ENCODE measurements at places on chromosomes 3 and 15.
A peak's percentile ranks its signal among the peaks of the same experiment; 100 is the strongest.

- no peak for DNase-seq
These were observed 2.2 kb upstream of the MEIS2 start for GRCh38 chr15:37102305-37103162.

GRCh38 chr15:98177966-98178592 is 217.6 kb downstream of the ARRDC4 start:
- peak; percentile 59 for DNase-seq

- no peak for DNase-seq
These were observed 6.8 kb upstream of the TRIM69 start for GRCh38 chr15:44729408-44730127.

DNA sequence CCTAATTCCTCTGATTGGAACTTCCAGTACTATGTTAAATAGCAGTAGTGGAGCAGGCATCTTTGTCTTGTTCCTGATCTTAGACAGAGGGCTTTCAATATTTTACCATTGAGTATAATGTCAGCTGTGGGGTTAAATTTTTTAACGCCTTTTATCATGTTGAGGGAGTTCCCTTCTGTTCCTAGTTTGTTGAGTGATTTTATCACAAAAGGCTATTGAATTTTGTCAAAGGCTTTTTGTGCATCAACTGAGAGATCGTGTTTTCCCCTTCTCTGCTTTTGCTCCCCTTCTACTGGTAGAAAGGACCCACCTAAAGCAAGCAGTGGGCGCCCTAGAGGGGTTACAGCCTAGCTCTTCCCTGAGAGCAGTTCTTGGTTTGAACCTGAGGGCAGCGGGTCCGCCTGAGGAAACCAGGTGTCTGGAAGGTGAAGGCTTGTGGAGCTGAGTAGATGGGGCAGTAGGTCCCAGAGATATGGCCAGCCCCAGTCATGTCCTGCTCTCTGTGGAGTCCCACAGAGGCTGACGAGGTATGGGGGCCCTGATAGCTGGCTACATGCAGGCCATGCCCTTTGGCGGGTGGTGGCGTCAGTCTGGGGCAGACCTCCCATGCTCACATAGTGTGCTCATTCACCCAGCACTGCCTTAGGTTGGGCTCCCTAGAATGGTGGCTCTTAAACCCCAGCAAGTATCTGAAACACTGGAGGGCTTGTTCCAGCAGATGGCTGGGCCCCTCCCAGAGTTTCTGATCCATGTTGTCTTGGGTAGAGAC is 11.3 kb downstream of the HDAC11 start:
- DNase-seq = no peak

DNA sequence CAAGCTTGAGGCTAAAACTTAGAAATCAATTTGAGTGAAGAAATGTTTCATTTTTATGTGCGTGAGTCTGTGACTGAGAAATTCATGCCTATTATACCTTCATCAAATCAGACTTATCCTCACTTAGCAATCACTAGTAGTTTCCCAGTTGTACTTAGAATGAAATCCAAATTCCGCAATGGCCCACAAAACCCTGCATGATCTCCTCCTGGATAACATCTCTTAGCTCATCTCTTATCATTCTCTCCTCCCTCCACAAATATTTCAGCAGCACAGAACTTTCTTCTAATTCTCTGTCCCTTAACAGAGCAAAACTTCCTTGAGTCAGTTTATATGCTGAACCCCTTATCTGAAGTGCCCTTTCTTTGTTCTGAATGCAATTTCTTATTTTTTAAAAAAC is 198.8 kb upstream of the TGFBR2 start:
- no peak for DNase-seq

- no peak for DNase-seq
These were observed 25.0 kb downstream of the ADAM10 start for GRCh38 chr15:58724466-58724865.

DNA sequence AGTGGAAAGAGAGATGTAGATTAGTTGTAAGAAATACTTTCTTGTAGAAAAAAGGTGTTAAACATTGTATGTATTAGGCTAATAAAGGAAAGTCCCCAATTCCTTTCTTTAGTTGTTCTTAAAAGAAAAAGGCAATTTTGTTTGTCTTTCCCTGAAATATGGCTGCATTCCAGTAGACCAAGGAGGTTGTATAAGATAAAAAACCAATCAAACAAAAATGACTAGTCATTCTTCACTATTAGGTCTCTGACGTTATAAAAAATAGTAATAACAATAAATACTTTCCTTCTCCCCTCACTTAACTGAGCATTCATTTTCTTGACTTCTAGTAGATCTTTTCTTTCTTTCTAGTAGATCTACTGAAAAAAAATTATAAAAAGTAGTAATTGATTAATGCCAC is 8.6 kb upstream of the PPM1L start:
- DNase-seq = no peak

DNA sequence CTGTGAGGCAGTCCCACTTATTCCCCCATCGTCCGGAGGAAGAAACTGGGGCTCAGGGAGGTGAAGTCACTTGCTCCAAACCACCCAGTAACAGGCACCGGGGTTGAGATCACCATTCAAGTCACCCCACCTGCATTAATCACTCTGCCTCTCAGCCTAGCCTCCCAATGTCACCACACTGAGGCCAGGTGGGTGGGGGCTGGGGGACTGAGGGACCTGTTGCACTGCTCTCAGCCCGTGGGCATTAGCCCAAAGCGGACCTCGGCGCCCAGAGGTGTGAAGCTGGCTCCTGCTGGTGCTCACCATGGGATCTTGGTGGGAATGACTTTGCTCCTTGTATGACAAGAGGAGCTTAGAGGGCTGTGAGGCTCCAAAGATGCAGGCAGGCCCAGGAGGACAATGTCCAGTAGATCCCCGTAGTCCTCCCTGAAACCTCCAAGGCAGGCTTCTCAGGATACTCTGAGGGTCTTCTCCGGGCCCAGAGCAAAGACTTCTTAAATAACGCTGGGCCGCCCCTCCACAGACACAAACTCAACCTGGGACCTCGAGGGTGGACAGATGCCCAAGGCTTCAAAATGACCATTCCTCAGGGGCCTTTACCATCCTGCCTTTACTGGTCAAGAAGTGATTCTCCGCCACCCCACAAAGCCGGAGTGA is 1.7 kb downstream of the NT5DC2 start:
- no peak for DNase-seq

GRCh38 chr3:177928172-177928873 is 607.9 kb upstream of the KCNMB2 start:
- no peak for DNase-seq

DNA sequence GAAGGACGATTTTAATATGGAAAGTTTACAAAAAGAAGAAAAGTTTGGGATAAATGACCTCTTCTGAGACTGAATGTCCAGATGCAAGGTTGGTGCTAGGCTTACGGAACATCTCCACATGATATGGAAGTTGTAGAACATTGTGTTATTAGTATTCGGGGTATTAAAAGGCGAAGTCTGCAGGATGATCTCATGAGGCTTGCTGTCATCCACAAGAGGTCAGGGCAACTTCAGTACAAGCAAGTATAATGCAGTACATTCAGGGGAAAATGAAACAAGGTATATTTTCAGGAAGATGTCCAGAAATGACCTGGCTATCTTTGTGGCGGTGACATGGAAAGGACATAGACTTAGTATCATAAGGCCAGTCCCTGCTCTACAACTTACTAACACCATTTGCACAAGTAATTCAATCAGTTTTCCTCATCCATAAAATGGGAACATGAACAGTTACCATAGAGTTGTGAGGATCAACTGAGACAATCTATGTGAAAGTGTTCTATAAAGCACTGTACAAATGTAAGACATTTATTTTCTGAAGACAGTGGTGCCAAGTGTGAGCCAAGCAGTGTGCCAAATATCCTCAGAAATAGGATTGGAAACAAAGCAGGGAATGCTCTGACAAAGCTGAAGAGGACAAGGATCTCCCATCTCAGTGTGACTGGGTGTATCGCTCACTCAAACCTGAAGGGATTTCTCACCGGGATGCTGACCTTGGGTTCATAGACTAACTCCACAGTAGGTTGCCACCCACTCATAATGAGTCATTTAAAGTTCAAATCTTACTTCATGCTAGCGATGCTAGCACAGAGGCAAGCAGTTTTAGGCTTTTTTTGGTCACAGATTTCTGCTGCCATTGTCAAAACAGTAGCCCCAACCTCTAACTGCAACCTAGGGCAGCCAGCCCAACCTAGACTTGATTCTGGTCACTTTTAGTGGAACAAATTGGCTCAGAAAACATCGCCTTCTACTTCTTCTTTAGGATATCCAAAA is 118.3 kb downstream of the TIGIT start:
- no peak for DNase-seq

DNA sequence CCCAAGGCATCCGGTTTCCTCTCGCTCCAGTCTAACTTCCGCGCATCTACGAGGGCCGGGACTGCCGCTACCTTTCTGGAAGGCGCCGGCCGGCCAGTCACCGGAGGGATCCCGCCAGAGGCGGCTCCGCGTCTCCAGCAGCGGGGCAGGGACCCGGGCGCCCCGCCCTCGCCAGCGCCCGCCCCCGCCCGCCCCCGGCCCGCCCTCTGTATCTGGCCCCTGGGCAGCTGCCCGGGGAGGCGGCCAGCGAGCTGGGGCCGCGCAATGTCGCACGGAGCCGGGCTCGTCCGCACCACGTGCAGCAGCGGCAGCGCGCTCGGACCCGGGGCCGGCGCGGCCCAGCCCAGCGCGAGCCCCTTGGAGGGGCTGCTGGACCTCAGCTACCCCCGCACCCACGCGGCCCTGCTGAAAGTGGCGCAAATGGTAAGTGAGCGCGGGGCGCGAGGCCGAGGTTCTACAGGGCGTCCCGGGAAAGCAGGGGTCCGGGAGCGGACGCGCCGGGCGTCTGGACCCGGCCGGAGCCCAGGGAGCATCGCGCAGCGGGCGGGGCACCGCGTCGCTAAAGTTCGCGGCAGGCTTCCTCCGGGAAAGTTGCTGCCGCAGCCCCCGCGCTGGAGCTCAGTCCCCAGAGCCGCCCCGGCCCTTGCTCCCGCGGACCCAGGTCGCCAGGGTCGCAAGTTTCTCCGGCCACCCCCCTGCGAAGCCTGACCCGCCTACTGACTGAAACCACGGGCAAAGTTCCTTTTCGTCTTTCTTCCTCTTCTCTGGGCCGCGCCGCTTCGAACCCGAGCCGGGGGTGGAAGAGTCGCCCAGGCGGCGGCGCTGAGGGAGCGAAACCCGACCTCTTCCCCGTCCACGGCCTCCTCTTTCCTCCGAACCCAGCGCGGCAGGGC is at the start of gene CMTM7:
Gene CMTM7, plus strand, starts transcription at position 211 of the 893 bp plus-strand sequence. Its CDS starts 54 bp downstream, at position 265.
- DNase-seq = no peak

- DNase-seq = no peak
These were observed 598.9 kb downstream of the SI start for GRCh38 chr3:164479406-164479805.

DNA sequence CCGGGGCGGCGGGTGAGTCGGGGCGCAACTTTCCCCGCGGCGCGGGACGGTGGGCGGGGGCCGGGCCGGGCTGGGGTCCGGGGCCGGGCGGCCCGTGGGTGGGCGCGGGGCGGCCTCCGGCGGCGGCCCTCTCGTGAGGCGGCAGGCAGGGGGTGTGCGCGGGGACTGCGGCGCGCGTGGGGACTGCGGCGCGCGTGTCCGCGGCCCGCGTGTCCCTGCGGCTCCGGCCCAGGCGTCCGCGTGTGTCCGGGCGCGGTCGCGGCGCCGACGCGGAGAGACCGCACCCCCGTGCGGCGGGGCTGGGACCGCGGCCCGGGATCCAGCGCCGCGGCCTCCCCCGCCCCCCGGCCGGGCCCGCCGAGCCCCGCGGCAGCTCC is 349 bp downstream of the PLXNA1 start:
- DNase-seq = no peak

GRCh38 chr3:48797626-48798025 is 50.0 kb downstream of the PRKAR2A start:
- no peak for DNase-seq

DNA sequence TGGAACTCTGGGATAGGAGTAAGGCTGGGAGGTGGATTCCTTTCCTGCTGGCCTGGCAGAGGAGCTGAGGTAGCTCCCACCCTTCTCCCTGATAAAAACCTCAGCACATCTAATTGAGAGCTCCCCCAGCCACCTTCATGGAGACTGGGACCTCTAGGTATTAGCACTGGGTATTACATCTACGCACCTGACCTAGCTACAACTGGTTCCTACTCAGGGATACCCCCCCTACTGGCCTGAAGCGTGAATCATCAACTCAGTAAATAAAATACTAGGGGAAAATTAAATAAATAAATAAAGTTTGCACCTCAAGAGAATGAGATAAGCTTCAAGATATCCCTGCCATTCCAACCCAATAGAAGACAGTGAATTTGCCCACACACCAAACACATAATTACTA is 140.4 kb downstream of the NEK10 start:
- DNase-seq = no peak

GRCh38 chr3:58079773-58080172 is 71.6 kb downstream of the FLNB start:
- no peak for DNase-seq

DNA sequence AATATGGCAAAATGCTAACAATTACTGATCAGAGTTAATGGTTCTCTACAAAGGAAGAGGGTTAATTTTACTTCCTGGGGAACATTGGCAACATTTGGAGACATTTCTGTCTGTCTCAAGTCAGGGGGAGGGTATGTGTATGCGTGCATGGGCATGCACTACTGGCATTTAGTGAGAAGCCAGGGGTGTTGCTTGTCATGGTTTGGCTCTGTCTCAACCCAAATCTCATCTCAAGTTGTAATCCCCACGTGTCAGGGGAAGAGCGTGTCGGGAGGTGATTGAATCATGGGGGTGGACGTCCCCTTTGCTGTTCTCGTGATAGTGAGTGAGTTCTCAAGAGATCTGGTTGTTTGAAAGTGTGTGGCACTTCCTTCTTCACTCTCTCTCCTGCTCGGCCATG is 28.3 kb upstream of the TNIK start:
- no peak for DNase-seq

DNA sequence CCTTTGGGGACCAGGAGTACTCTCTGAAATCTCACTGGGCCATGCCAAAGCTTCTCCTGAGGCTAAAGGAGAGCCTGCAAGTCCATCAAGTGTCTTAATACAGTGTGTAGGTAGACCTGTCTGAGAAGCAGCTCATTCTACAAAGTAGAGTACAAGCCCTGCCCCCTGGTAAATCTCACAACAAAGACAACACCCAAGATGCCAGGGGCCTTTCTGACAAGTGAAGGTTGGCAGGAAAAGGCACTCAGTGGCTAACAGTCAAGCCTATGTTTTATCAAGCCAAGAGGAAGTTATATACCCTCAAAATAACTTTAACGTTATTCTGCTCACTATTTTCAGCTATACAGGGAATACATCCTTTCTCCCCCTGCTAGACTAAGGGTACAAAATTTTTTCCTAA is 58.3 kb downstream of the NMNAT3 start:
- no peak for DNase-seq

- DNase-seq = no peak
These were observed 163.4 kb downstream of the XXYLT1 start for GRCh38 chr3:195107593-195107992.

- DNase-seq = no peak
These were observed 44.6 kb downstream of the SNRK start for GRCh38 chr3:43330981-43331380.

- DNase-seq = no peak
These were observed 29.3 kb downstream of the SCN5A start for GRCh38 chr3:38620236-38620635.
